ENCODE measurements at places on chromosomes 4 and X. TPM values are rescaled to one million over a fixed set of nuclear protein-coding genes. Genes with fewer than 3 reads are reported as not detected.

AKAP4 gene
- polyA plus RNA-seq: not detected

- no peaks in the 10 kb centered on the region for H3K36me3 ChIP-seq
- no peak overlapping the region for H3K4me3 ChIP-seq
- H3K4me1 ChIP-seq: no peaks in the 10 kb centered on the region
- H3K27ac ChIP-seq: peak overlapping the region; percentile 85
- H3K27me3 ChIP-seq: no peaks in the 10 kb centered on the region
These were observed 62.8 kb downstream of the KCNIP4 start for GRCh38 chr4:21885770-21886169.

DNA sequence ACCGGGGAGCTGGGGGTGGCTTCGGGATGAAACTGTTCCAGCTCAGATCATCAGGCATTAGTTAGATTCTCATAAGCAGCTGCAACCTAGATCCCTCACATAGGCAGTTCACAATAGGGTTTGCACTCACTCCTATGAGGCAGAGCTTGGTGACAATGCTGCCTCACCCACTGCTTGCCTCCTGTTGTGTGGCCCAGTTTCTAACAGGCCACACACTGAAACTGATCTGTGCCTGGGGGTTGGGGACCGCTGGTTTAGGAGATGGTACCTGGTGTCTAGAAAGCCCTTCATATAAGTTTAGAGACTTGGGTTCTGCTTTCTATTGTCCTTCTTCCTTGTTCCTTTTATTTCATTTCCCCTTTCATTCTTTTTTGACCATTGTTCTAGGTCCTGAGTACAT lies 234.2 kb downstream of the FRAS1 start:
- DNase-seq: no peak
- H3K4me1 ChIP-seq: peaks cover 4% of the 10 kb centered on the region
- no peaks in the 10 kb centered on the region for H3K27me3 ChIP-seq

GRCh38 chr4:142544594-142544993 lies 301.5 kb downstream of the INPP4B start:
- no peaks in the 10 kb centered on the region for H3K4me1 ChIP-seq
- DNase-seq: no peak
- no peak overlapping the region for H3K27ac ChIP-seq
- no peaks in the 10 kb centered on the region for H3K27me3 ChIP-seq

DNA sequence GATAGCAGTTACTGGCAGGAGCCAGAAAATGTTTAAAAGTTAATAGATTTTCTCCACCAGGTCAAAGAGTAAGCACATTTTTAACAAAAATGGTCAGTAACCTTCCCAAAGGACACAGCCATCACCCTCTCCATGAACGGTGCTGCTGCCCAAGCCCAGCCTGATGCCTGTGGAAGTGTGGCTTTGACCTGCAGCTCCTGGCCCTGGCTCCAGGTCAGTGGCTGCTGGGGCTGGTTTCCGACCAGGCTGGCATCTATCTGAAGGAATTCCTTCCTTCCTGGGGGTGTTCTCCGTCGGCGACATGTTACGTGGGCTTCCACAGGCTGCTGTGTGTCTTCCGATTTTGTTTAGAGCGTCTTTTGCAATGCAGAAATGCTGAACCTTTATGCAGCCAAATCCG lies 61.7 kb downstream of the ACOX3 start:
- peaks cover 7% of the 10 kb centered on the region for H3K36me3 ChIP-seq
- DNase-seq: no peak
- H3K4me1 ChIP-seq: no peaks in the 10 kb centered on the region
- H3K27me3 ChIP-seq: no peaks in the 10 kb centered on the region
- no peak overlapping the region for H3K27ac ChIP-seq

- H3K36me3 ChIP-seq: no peaks in the 10 kb centered on the region
- no peaks in the 10 kb centered on the region for H3K27me3 ChIP-seq
- no peak overlapping the region for H3K27ac ChIP-seq
- no peak for DNase-seq
These were observed 7.4 kb downstream of the HTT-AS start for GRCh38 chr4:3066836-3067400.

ATP1B4 gene
- polyA plus RNA-seq: not detected

EPGN gene
- 0.23 TPM for polyA plus RNA-seq

CDS1 gene
- polyA plus RNA-seq: 0.02 TPM

USP17L18 gene
- polyA plus RNA-seq: not detected

DNA sequence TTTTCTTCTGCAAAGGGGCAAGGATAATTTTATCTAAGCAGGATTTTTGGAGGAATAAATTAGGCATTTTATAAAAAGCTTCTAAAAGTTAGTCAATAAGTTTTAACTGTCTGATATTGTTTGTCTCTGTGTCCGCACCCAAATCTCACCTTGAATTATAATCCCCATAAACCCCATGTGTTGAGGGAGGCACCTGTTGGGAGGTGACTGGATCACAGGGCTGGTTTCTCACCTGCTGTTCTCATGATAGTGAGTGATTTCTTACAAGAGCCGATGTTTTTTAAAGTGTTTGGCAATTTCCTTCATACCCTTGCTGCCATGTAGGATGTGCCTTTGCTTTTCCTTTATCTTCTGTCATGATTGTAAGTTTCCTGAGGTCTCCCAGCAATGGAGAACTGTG lies 481.4 kb downstream of the GBA3 start:
- H3K36me3 ChIP-seq: no peaks in the 10 kb centered on the region
- no peak overlapping the region for H3K4me3 ChIP-seq
- H3K4me1 ChIP-seq: no peaks in the 10 kb centered on the region
- H3K27me3 ChIP-seq: no peaks in the 10 kb centered on the region
- DNase-seq: no peak

GRCh38 chr4:114494246-114494803 lies 104.3 kb upstream of the UGT8 start:
- no peaks in the 10 kb centered on the region for H3K4me1 ChIP-seq
- no peak overlapping the region for H3K4me3 ChIP-seq
- H3K36me3 ChIP-seq: no peaks in the 10 kb centered on the region
- H3K27me3 ChIP-seq: no peaks in the 10 kb centered on the region
- no peak overlapping the region for H3K27ac ChIP-seq

DNA sequence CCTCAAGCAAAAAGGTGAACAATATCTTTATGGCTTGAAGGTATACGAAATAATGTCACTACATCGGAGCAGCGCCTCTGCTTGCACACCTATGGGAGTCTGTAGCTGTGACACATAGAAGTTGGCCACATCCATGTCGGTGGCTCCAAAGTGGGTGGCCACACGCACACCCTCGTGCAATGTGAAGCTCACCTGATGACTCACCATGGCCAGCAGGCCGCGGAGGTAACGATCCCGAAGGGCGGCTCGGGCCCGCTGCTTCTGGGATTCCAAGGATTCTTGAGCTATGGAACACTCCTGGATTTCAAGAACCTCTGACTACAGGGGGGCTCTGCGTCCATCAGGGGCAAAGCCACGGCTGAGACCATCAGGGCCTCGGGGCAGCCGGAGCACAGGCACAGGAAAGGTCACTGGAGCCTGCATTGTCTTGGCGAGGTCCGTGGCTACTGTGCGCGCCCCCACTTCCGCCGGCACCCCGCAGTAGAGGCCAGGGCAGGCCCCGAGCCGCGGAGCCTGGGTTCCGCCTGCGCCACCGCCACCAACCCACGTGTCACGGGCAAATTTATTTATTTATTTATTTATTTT lies 25.2 kb downstream of the NYX start:
- DNase-seq: no peak
- H3K4me1 ChIP-seq: no peaks in the 10 kb centered on the region
- H3K36me3 ChIP-seq: no peaks in the 10 kb centered on the region
- H3K27me3 ChIP-seq: peaks cover 6% of the 10 kb centered on the region

DNA sequence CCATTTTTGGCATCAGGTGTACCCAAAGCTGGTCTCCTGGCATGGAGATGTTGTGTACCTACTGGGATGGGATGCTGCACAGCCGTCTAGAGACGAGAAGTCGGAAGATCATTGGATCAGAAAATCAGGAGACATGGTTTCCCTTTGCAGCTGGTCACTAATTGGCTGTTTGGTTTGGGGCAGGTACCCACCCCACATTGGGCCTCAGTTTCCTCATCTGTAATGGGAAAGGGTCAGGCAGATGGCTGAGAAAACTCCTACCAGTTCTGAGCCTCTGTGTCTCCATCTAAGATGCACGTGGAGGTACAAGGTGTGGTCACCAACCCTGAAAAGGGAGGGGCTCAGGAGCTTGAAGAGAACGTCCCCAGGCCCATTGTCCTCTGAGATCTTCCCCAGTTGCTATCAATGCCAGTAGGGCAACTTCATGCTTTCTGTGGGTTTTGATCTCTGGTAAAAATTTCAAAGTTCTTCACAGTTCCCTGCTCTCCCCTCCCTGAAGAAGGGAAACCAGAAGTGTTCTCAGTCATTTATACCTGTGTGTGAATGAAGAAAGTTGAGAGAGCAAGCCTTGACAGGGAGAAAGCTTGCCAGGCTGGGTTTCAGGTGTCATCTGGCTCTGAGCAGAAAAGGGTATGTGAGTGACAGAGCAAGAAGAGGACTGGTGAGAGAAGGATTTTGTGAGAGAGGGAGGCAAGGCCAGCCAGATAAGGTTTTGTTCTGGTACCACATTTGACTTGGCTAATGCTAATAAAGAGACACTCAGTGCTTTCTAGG lies 15.1 kb downstream of the TSC22D3 start:
- no peaks in the 10 kb centered on the region for H3K36me3 ChIP-seq
- H3K4me3 ChIP-seq: no peak overlapping the region
- no peak for DNase-seq
- peaks cover 28% of the 10 kb centered on the region for H3K27me3 ChIP-seq

DNA sequence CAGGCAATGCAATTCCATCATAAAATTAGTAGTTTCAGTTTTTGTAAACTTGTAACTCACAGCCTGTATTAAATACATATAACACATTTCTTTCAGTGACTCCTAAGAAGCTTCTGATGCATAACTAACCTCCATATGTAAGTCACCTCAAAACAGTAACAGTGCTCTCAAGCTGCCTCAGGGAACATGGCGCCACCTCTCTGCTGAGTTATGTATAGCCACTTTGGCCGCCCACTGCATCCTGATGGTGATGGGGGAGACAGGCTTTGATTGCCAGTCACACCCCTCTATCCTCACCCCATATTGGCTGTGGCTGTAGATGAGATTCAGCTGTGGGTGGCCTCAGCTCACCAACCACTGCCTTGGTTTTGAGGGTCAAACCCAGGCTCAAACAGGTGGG lies 54.3 kb downstream of the LRBA start:
- H3K4me3 ChIP-seq: no peak overlapping the region
- no peaks in the 10 kb centered on the region for H3K36me3 ChIP-seq
- DNase-seq: peak; percentile 35
- H3K4me1 ChIP-seq: no peaks in the 10 kb centered on the region
- no peaks in the 10 kb centered on the region for H3K27me3 ChIP-seq

HSFX4 gene
- polyA plus RNA-seq: not detected

DNA sequence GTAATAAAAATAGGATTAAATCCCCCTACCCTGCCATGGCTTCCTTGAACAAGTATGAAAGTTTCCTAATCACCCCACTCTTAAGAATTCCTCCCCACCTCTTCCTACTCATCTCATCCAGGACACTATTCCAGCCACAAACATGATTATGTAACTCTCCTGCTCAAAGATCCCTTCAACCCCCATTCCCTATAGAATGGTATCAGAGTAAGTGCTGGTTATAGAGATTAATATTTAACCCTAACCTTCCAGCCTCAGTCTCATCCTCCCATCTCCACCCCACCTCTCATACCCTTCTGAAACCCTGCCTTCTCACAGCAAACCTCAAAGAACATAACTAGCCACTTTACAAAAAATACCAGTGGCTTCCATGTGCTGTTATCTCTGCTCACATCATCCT lies 155.1 kb downstream of the PPP3CA start:
- peak overlapping the region; percentile 73 for H3K27ac ChIP-seq
- H3K4me1 ChIP-seq: peaks cover 14% of the 10 kb centered on the region
- no peaks in the 10 kb centered on the region for H3K27me3 ChIP-seq
- no peak for DNase-seq

- peak overlapping the region; percentile 58 for H3K27ac ChIP-seq
- no peak for DNase-seq
- peak overlapping the region; percentile 44 for H3K4me3 ChIP-seq
These were observed 210.9 kb downstream of the KLHL4 start for GRCh38 chrX:87728459-87728858.

DNA sequence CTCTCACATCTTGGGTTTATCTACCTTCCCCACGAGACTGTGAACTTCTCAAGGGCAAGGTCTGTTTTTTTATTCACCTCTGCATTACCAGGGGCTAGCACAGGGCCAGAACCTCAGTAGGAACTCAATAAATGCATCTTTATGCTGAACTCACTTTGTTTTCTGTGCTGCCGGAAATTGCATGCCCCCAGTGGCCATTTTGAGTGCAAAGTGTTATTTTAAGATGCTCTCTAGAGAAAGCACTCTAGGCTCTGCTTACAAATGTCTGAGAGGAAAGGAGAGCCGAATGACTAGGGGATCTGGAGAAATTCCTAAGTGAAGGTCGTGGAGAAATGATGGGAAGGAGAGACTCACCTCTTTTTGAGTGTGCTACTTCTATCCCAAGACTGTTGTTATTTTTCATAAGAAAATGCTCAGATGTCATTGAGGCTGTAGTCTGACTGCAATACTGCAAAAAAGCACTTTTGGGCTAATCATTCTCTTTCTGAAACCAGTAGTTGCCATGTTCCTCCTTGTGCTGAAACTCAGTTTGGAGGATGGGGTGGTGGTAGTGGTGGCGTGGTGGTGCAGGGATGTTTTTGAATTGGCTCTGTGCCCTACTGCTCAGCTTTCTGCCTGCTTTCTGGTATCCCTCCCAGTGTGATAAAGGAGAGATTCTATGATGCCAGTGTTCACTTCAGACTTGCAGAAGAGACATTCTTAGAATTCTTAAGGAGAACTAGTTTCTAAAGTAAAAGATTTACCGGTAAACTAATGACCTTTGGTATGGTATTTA lies 41.3 kb downstream of the DOCK11 start:
- H3K4me3 ChIP-seq: no peak overlapping the region
- H3K27ac ChIP-seq: peak overlapping the region; percentile 63
- no peaks in the 10 kb centered on the region for H3K36me3 ChIP-seq
- H3K27me3 ChIP-seq: no peaks in the 10 kb centered on the region
- H3K4me1 ChIP-seq: no peaks in the 10 kb centered on the region

DNA sequence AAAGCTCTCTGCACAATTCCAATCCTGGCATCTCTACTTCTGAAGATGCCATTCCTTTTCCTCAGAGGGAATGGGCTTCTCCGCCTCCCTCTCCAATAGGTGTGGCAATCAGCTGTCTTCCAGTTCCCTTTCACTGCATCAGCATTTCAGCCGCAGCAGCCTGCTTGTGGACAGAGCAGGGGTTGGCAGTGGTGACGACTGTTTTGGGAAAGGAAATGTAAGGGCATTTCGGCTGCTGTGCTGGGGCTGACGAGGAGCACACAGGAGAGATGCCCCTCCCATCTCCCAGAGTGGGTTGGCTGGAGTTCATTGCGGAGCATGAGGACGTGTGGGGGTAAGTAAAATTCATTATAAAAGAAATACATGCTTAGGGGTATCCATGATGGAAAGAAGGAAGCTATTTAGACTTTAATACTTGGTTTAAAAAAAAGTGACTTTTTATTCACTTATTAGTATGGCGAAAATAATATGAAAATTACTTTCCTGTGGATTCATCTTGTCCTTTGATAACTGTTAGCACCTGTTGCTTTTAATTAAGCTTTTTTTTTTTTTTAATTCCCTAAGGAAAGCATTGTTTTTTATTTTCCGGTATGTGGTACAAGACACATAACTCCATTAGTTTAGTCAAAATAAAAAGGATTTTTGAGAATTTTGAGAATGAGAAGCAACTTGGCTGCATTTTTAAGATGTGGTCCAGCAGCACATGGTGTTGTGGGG lies at the start of gene LIMCH1:
TSS of gene LIMCH1 (plus strand) at position 141 of the 717 bp plus-strand sequence. CDS start 67,839 bp downstream, outside the sequence.
- no peaks in the 10 kb centered on the region for H3K36me3 ChIP-seq
- DNase-seq: no peak
- no peaks in the 10 kb centered on the region for H3K27me3 ChIP-seq
- no peak within 1 kb of the TSS for H3K4me3 ChIP-seq
- H3K4me1 ChIP-seq: peaks cover 3% of the 10 kb centered on the region
